H9 (cell line): ENCODE measurements at places on chromosomes 3 and 15. TPM values are rescaled to one million over a fixed set of nuclear protein-coding genes. Genes with fewer than 3 reads are reported as not detected.

The PODXL2 gene
- 24.6 and 24.8 TPM in 2 replicates for total RNA-seq

- DNase-seq: no peak
Observed at GRCh38 chr15:101641894-101642293, 10.3 kb downstream of the TM2D3 start.

- no peak for DNase-seq
Observed at GRCh38 chr15:61410662-61411061, 181.6 kb upstream of the RORA start.

The ACOX2 gene
- total RNA-seq: 0.85 and 1.6 TPM in 2 replicates

GRCh38 chr3:167972502-167972901, 123.2 kb downstream of the GOLIM4 start:
- no peak for DNase-seq

The OCA2 gene
- 0.31 and 0.44 TPM in 2 replicates for total RNA-seq

GRCh38 chr3:128372281-128372680, 94.4 kb downstream of the DNAJB8 start:
- DNase-seq: no peak

DNA sequence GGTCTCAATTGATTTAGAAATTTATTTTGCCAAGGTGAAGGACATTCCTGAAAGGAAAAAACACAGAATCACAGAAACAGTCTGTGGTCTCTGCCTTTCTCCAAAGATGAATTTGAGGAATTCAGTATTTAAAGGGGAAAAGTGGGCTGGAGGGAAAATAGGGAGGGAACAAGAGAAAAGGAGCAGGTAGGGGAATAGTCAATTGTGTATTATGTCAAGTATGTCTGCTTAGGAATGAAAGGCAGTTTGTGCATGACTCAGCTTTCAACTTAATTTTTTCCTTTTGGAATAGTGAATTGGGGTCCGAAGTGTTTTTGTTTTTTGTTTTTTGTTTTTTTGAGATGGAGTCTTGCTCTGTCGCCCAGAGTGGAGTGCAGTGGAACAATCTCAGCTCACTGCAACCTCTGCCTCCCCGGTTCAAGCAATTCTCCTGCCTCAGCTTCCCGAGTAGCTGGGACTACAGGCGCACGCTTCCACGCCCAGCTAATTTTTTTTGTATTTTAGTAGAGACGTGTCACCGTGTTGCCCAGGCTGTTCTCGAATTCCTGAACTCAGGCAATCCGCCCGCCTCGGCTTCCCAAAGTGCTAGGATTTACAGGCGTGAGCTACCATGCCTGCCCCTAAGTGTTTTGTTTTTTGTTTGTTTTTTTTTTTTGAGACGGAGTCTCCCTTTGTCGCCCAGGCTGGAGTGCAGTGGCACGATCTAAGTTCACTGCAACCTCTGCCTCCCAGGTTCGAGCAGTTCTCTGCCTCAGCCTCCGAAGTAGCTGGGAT, 74.1 kb upstream of the MAP4 start:
- DNase-seq: no peak

DNA sequence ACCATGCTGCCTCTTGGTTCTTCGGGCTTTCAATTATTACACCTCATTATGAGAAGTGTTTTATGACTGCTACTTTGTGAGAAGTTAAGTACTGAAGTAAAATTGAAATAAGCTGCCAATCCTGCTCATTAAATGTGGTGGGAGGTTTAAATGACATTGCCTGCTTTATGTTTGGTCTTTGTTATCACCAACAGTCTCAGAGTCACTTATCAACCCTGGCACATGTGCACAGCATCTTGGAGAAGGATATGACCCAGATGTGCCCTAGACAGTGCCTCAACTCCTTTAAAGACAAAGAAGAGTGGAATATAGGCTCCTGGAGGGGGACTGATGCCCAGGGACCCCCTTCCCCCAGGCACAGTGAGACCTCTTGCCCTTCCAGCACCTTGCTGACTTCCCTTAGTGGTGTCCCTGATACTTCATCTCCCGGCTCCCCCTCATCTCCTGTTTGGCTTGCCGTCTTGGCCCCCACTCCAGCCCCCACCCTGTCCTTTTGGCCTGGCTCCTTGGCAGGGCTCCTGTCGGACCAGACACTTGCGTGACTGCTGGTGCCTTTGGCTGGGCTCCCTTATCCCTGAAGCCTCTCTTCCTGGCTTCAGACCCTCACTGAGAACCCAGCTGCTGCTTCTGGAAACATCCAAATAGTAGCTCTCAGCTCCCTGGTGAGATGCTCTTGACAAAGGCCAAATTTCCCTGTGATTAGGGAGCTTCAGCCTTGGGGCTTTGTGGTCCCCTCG, 39.8 kb downstream of the ARHGAP31 start:
- no peak for DNase-seq

GRCh38 chr15:57285386-57285785, 90.9 kb upstream of the CGNL1 start:
- no peak for DNase-seq

DNA sequence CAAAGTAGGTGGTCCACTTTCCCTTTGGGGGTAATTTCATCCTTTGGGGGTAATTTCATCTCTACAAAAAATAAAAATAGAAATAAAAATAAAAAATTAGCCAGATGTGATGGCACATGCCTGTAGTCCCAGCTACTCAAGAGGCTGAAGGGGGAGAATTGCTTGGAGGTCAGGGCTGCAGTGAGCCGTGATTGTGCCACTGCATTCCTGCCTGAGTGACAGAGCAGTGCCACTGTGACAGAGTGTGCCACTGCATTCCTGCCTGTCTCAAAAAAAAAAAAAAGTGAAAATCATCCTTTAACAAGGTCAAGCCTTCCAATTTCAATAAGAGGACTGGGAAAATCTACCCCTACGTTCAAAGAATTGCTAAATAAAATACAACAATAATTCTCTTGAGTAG, 22.8 kb downstream of the SERP1 start:
- no peak for DNase-seq

GRCh38 chr15:89041507-89041906, 46.7 kb upstream of the ABHD2 start:
- no peak for DNase-seq

GRCh38 chr15:40420793-40421192, 15.2 kb downstream of the IVD start:
- peak; percentile 40 for DNase-seq

DNA sequence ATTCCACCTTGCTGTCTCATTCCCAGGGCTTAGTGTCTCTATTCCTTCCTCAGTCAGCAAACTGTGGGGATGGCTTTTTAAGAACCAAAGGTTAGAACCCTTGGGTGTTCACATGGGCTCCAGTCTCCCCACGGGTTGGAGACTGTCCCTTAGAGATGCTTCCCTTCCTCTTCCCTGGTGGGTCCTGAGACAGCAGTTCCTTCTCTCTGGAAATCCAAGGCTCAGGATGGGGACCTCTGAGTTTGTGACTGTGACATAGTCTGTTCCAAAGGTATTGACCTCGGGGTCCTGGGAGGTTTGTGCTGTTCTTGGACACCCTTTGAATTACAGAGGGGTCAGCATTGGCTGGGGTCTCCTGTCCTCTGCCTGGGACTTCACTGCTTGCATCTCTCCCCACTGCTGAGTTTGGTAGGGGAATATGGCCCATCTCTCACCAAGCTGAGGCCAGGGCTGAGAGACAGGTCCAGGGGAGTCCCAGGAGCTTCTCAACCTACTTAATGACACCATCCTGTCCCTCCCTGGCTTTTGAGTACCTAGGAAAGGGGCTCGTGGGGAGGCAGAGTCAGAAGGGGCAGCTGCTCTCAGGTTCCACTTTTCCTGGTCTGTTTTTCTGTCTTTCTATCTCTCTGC, 1.5 kb downstream of the GRM2 start:
- DNase-seq: peak; percentile 9

The IL17RE gene
- 2.0 and 2.1 TPM in 2 replicates for total RNA-seq

- peak; percentile 15 for DNase-seq
Observed at GRCh38 chr3:126024049-126024854, 55.3 kb downstream of the ROPN1B start.

GRCh38 chr3:135237371-135238143, 442.5 kb downstream of the EPHB1 start:
- peak; percentile 53 for DNase-seq

DNA sequence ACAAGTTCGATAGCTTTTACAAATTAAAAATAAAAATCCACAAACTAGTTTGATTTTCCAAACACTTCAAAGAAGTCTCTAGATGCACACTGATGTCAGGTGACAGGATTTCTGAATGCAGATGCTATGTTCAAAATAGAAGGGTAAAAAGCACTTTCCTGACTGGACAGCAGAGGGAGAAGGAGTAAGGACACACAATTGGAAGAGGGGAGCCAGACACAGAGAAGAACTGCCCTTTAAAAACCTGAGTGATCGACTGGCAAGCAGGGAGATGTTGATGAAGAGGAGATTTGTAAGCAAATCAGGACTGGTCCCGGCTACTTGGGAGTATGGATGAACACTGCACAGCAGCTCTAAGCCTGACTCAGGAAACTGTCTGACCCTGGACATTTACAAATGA, 612.8 kb downstream of the MAGI1 start:
- DNase-seq: no peak

The C3orf20 gene
- not detected in 2 replicates for total RNA-seq

- DNase-seq: no peak
Observed at GRCh38 chr3:11053926-11054503, 61.5 kb downstream of the SLC6A1 start.

The GUCA1C gene
- total RNA-seq: not detected in 2 replicates

GRCh38 chr3:39960515-39961191, 151.2 kb downstream of the MYRIP start:
- no peak for DNase-seq
